ENCODE measurements at places on chromosomes 7 and 10.
A peak's percentile ranks its signal among the peaks of the same experiment; 100 is the strongest.

DNA sequence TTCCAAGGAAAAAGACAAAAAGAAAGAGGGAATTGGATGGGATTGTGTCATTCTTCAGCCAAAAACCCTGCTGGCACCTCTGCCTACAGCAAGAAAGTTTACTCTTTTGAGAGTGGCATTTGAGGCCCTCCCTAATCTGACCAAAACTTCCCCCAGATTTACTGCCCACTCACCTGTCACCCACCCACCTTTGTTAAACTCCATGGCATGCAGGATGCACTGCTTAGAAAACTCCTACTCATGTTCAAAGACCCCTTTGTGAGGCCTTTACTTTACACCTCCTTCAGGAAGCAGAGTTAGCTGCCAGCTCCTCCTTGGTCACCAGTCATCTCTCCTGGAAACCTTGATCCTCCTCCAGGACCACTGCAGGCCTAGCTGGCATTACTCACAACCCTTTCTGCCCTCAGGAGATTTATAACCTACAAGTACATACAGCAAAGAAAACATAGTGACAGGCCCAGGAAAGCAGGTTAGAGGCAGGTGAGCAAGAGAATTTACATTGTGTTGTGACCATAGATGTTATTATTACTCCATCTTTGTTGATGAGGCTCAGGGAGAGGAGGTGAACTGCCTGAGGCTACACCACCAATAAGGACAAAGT lies 10.3 kb upstream of the PLAC9 start:
- no peak for DNase-seq

DNA sequence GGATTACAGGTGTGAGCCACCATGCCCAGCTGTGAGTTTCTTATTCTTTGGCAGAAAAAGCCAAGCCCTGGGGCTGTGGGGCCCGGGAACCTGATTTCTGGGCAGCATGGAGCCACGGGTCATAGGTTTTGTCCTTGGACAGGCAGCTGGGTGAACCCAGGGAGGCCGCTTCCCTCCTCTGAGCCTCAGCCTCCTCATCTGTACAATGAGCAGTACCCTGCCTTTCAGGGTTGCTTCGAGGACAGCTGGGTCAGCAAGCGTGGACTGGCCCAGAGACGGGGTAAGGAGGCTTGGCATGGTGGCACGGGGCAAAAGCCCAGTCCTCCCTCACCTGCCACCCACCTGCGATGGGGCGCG lies 84.1 kb upstream of the GNA12 start:
- no peak for DNase-seq

- no peak for DNase-seq
Observed at GRCh38 chr7:106071356-106071998, 40.6 kb downstream of the SYPL1 start.

- DNase-seq = no peak
Observed at GRCh38 chr10:28833313-28833712, 156.0 kb downstream of the BAMBI start.

- DNase-seq = no peak
Observed at GRCh38 chr10:49281461-49281860, 17.5 kb upstream of the C10orf71 start.

DNA sequence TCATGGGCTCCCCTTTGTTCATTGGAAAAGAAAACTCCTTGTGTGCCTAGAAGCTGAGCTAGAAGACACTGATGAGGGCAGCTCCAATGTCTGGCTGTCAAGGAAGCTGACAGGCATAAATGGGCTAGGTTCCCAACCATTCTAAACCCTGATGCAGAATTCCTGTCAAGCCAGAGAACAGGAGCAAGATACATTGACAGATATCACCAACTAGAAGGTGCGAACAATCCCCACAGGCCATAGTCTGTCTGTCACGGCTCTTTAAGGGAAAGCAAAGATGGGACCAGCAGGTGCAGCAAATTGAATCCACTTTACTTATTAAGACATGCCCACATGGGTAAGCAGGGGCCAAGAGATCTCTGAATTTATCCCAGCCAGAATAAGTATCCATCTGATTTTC lies 617.9 kb upstream of the POT1 start:
- no peak for DNase-seq

GRCh38 chr10:32055478-32056135 lies 618 bp downstream of the KIF5B start:
- DNase-seq = peak; percentile 80

GRCh38 chr10:80702143-80702542 lies 164.4 kb downstream of the SH2D4B start:
- no peak for DNase-seq

GRCh38 chr7:132023466-132023865 lies 467.0 kb upstream of the PODXL start:
- DNase-seq = no peak

GRCh38 chr10:33229252-33229948 lies 105.1 kb downstream of the NRP1 start:
- DNase-seq = no peak

Data from NCI-H1417 (cell line).